ENCODE measurements at places on chromosomes 2 and 18.

GRCh38 chr2:109000738-109001137 lies 11.7 kb upstream of the EDAR start:
- no peak for DNase-seq

GRCh38 chr2:40886655-40887054 lies 434.8 kb upstream of the SLC8A1 start:
- DNase-seq = no peak

- DNase-seq = no peak
These were observed 5.4 kb upstream of the NCKAP5 start for GRCh38 chr2:133573491-133574162.

DNA sequence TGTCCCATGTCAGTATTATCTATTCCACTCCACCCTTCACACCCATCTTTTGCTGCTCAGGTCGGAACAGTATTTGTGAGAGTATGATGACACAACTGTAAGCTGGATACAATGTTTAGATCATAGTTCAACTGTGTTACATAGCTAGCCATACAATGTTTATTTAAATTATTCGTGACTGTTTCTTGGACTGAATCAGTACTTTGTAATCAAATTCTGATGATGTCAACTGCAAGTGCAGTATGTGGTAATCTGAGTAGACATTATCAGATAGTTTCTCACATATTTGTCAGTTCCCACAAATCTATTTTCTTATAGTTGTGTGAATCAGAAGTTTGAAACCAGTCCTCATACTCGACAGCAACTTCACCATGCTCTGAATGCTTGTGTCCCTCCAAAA lies 177.6 kb downstream of the ZNF407 start:
- DNase-seq = no peak

- DNase-seq = no peak
These were observed 158.8 kb downstream of the TMEFF2 start for GRCh38 chr2:192035731-192036442.

DNA sequence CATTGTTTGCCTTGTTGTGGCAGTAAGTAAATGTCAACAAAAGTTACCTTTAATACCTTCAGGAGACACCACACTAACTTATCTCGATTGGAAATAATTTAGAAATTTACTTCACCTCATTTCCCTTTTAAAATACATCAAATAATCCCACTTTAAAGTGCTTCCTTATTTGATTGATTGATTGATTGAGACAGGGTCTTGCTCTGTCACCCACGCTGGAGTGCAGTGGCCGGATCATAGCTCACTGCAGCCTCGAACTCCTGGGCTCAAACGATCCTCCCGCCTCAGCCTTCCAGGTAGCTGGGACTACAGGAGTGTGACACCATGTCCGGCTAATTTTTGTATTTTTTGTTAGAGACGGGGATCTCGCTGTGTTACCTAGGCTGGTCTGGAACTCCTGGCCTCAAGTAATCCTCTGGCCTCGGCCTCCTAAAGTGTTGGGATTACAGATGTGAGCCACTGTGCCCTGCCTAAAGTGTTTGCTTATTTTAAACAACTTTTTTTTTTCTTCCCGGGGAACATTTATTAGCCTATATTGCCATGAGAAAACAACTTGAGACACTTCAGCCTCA lies 12.0 kb upstream of the PAX3 start:
- no peak for DNase-seq

DNA sequence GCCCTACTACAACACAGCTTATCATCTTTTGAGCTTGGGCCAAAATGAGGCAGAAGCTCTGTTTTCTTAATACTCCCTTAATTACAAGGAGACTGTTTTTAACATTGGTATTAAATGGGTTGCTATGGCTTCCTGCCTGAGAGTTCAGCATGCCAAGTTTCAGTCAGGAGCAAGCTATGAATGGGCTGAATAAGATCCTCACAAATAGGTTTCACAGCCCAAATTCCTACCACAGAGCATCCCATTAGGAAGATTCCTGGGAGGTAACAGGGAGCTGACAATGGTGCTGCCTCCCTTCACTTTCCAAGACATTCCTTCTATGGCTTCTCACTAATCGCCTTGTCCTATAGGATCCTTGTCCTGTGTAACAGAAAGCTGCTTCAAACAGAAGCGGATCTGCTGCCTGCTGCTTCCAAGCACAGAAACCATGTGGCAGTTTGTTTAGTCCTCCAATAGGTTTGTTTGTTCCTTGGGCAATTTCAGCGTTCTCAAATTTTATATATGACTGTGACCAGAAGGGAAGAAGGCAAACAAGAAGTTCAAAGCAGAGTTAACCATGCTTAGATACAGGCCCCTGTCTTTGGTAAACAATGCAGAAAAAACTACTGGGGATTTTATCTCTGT lies 70.9 kb downstream of the NCKAP5 start:
- DNase-seq = no peak

GRCh38 chr2:172394002-172394401 lies 33.4 kb upstream of the ITGA6 start:
- no peak for DNase-seq

GRCh38 chr2:163565192-163565591 lies 170.6 kb downstream of the FIGN start:
- no peak for DNase-seq

DNA sequence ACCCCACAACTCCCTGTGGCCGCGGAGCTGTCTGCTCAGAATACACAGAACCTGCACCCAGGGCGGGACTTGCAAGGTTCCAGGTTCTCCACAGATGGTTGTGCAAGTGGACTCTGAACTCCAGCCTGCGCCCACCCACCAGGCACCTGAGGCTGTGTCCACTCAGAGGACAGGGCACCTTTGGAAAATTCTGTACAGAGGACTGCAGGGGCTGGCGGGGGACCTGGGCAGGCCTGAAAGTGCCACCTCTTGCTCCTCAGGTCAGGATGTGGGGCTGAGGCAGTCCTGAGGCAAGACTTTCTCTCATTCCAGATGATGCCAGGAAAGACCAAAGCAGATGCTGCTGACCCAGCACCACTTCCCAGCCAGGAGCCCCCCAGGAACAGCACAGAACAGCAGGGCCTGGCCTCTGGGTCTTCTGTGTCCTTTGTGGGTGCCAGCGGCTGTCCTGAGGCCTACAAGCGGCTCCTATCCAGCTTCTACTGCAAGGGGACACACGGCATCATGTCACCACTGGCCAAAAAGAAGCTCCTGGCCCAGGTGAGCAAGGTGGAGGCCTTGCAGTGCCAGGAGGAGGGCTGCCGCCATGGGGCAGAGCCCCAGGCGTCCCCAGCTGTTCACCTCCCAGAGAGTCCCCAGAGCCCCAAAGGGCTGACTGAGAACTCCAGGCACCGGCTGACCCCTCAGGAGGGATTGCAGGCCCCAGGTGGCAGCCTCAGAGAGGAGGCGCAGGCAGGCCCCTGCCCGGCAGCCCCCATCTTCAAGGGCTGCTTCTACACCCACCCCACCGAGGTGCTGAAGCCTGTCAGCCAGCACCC lies 14.4 kb downstream of the ARID5A start:
- DNase-seq = no peak

- no peak for DNase-seq
These were observed 319.5 kb upstream of the HNMT start for GRCh38 chr2:137644731-137645130.

GRCh38 chr2:151730262-151730975 lies 3.9 kb downstream of the NEB start:
- DNase-seq = no peak

All from NCI-H2107 (cell line).